ENCODE measurements at places on chromosomes 11 and 22.

- DNase-seq: no peak
These were observed 14.3 kb downstream of the CHST1 start for GRCh38 chr11:45651156-45651555.

- DNase-seq: no peak
These were observed 248.8 kb downstream of the RAB38 start for GRCh38 chr11:87926250-87926970.

DNA sequence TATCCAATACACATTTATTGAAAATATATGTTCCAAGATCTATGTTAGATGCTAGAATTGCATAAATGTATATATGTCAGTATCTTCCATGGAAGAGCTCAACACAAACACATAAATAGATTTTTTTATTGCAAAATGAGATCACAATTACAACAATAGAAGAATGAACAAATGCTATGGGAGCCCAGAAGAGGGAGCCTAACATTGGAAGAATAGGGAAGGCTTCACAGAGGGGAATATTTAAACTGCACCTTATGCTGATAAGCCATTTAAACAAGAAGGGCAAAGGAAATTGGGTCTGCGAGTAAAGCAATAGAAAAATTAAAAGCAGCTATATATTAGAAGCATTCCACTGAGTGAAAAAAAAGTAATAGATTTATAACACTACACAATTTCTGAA lies 96.1 kb upstream of the LRRC55 start:
- peak; percentile 29 for DNase-seq

- DNase-seq: no peak
These were observed 74.5 kb downstream of the PPP6R3 start for GRCh38 chr11:68535098-68535497.

DNA sequence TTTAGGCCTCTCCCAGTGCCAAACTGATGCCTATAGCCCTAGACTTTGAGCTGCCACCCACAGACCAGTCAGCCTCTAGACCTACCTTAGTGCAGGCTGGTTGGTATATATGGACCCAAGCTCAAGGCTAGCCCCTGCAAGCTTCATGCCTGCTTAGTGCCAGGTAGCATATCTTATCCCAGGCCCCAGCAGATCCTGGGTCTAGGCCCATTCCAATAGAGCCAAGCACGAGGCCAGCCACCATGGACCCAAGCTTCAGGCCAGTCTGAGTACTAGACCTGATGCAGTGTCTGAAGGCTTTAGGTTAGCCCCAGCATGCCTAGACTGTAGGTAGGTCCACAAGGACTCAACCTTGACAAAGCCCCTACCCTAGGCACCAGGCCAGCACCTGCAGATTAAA lies 1081.7 kb downstream of the JRKL start:
- DNase-seq: no peak

- no peak for DNase-seq
These were observed 30.9 kb downstream of the ARAP1 start for GRCh38 chr11:72721276-72721675.

- no peak for DNase-seq
These were observed 12.7 kb upstream of the IL10RA start for GRCh38 chr11:117973503-117973860.

DNA sequence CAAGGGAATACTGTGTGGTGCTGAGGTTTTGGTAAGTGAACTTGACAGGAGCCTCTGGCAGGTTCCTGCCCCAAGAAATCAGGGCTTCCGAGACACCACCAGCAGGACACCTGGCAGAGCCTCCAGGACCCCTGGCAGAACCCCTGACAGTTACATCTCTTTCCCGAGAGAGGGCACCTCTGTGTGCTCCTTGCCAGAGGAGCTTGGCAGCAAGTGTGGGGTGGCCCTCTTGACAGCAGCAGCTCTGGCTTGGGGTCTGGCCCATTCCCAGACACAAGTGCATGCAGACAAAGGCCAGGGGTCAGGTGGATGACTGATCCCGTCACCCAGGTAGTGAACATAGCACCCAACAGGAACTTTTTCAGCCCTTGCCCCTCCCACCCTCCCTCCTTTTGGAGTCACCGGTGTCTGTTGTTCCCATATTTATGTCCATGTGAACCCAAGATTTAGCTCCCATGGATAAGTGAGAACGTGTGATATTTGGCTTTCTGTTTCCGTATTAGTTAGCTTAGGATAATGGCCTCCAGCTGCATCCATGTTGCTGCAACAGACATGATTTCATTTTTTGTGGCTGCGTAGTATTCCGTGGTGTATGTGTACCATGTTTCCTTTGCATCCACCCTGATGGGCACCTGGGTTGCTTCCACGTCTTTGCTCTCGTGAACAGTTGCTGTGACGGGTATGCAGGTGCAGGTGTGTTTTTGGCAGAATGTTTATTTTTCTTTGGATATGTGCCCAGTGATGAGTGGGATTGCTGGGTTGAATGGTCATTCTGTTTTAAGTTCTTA lies 21.2 kb upstream of the OSBPL5 start:
- DNase-seq: no peak

- no peak for DNase-seq
These were observed 49.4 kb upstream of the ADA2 start for GRCh38 chr22:17268501-17269223.

DNA sequence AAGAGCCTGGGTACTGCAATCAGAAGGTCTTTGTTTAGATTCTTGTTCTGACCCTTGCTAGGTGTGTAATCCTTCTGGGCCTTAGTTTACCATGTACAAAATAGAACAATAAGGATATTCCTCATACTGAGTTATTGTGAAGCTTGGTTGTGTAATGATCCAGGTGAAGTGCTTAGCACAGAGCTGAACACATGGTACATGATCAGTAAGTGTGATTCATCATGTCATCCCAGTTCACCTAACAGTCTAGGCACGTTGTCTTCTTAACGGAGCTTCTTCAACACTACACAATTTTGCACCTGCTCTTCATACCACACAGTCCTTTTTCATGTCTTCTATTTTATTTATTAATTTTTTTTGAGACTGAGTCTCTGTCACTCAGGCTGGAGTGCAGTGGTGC lies 234.3 kb upstream of the TENM4 start:
- no peak for DNase-seq

GRCh38 chr11:34727228-34727737 lies 106.4 kb downstream of the EHF start:
- DNase-seq: no peak

DNA sequence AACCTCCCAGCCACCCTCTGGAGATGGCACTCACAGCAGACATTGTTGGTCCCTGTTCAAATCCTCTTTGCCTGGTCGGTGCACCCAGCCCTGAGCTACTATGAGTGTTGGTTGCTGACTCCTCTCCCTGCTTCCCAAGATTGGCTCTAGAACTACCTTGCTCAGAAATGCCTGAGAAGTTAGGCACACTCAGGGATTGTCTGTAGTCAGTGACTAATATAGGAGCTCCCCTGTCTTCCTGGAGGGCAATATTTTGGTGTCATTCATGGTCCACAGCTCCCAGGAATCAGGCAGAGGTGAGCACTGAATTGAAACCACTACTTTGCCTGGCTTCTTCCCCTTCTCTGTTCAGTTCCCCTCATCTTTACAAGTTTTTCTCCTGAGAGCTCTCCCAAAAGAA lies 325.9 kb downstream of the MIAT start:
- no peak for DNase-seq

- DNase-seq: no peak
These were observed 770 bp downstream of the TSGA10IP start for GRCh38 chr11:65945941-65946558.

GRCh38 chr11:73451896-73452295 lies 75.7 kb downstream of the RELT start:
- DNase-seq: no peak

GRCh38 chr22:42462016-42462415 lies 29.8 kb upstream of the NFAM1 start:
- no peak for DNase-seq

Data from eye (tissue), 1 donor.